Panc1 (cell line): ENCODE measurements at places on chromosomes 5 and 9.

- H3K27ac ChIP-seq = peak overlapping the region; percentile 86
- no peaks in the 10 kb centered on the region for H3K36me3 ChIP-seq
These were observed 757 bp downstream of the TMEM250 start for GRCh38 chr9:136117916-136118319.

GRCh38 chr9:125867751-125868415, 120.7 kb downstream of the PBX3 start:
- H3K36me3 ChIP-seq = no peaks in the 10 kb centered on the region
- H3K4me3 ChIP-seq = no peak overlapping the region
- no peaks in the 10 kb centered on the region for H3K4me1 ChIP-seq
- no peak overlapping the region for H3K27ac ChIP-seq
- no peak for DNase-seq
- no peaks in the 10 kb centered on the region for H3K27me3 ChIP-seq

GRCh38 chr5:40474250-40474649, 205.5 kb upstream of the PTGER4 start:
- no peak for DNase-seq
- H3K27ac ChIP-seq = no peak overlapping the region
- no peak overlapping the region for H3K4me3 ChIP-seq
- no peaks in the 10 kb centered on the region for H3K36me3 ChIP-seq
- H3K27me3 ChIP-seq = no peaks in the 10 kb centered on the region

- peaks cover 38% of the 10 kb centered on the region for H3K36me3 ChIP-seq
- no peaks in the 10 kb centered on the region for H3K27me3 ChIP-seq
- DNase-seq = no peak
- H3K27ac ChIP-seq = peak overlapping the region; percentile 98
- H3K4me3 ChIP-seq = peak overlapping the region; percentile 99
- peaks cover 22% of the 10 kb centered on the region for H3K4me1 ChIP-seq
These were observed 529 bp downstream of the CSNK1A1 start for GRCh38 chr5:149550594-149551226.

- peaks cover 18% of the 10 kb centered on the region for H3K4me1 ChIP-seq
- H3K27ac ChIP-seq = peak within 1 kb of the TSS; percentile 97
- DNase-seq = no peak
- no peaks in the 10 kb centered on the region for H3K27me3 ChIP-seq
These were observed at the start of gene GRK6 for GRCh38 chr5:177426566-177427210. TSS of gene GRK6 (plus strand) at chr5:177426676. CDS start at chr5:177426846, 170 bp downstream.

- no peaks in the 10 kb centered on the region for H3K4me1 ChIP-seq
- no peak overlapping the region for H3K27ac ChIP-seq
- no peak for DNase-seq
- no peaks in the 10 kb centered on the region for H3K27me3 ChIP-seq
- no peaks in the 10 kb centered on the region for H3K36me3 ChIP-seq
These were observed 15.7 kb downstream of the FTMT start for GRCh38 chr5:121867403-121867802.

DNA sequence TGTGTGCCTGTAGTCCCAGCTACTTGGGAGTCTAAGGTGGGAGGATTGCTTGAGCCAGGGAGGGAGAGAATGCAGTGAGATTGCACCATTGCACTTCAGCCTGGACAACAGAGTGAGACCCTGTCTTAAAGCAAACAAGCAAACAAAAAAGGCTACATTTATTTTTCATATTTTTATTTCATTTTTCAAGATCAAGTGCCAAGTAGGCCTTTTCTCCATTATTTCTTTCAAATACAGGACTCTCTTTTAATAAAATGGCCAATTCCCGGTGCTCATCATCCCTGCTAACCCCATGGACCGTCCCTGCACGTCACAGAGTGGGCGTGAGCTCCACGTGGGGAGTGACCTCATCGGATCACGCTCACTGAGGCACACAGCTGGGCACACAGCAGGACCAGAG, 9.3 kb upstream of the GBGT1 start:
- no peaks in the 10 kb centered on the region for H3K36me3 ChIP-seq
- H3K4me3 ChIP-seq = no peak overlapping the region
- peaks cover 9% of the 10 kb centered on the region for H3K4me1 ChIP-seq
- H3K27me3 ChIP-seq = no peaks in the 10 kb centered on the region
- no peak for DNase-seq
- H3K27ac ChIP-seq = no peak overlapping the region

- no peak for DNase-seq
- H3K4me3 ChIP-seq = peak overlapping the region; percentile 64
- peak overlapping the region; percentile 97 for H3K27ac ChIP-seq
- H3K36me3 ChIP-seq = peaks cover 3% of the 10 kb centered on the region
- H3K4me1 ChIP-seq = peaks cover 29% of the 10 kb centered on the region
These were observed 795 bp downstream of the CNOT8 start for GRCh38 chr5:154858972-154859871.

DNA sequence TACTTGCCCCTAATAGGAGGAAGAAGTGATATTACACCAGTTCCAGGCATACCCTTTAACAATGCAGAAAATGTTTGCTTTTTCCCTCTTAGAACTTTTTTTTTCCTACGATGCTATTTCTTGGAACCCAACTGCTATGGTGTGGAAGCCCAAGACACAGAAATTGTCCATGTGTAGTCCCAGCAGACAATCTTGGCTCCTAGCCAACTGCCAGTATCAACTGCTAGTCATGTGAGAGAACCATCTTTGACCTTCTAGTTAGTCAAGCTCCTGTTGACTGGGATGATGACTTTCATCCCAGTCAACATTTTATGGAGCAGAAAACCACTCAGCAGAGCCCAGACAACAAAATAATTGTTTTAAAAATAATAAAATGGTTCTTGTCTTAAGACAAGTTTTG, 532.4 kb downstream of the TLR4 start:
- H3K4me1 ChIP-seq = no peaks in the 10 kb centered on the region
- H3K27me3 ChIP-seq = no peaks in the 10 kb centered on the region
- DNase-seq = no peak
- no peaks in the 10 kb centered on the region for H3K36me3 ChIP-seq

- H3K4me1 ChIP-seq = peaks cover 16% of the 10 kb centered on the region; the same call in 1 of the 2 replicates
- H3K27ac ChIP-seq = peak overlapping the region; percentile 91
These were observed 102.1 kb downstream of the SUSD1 start for GRCh38 chr9:112072721-112073638.

GRCh38 chr5:142692321-142692894, 6.5 kb upstream of the FGF1 start:
- no peak for DNase-seq
- no peaks in the 10 kb centered on the region for H3K36me3 ChIP-seq
- no peaks in the 10 kb centered on the region for H3K27me3 ChIP-seq
- no peak overlapping the region for H3K27ac ChIP-seq
- H3K4me1 ChIP-seq = no peaks in the 10 kb centered on the region
- H3K4me3 ChIP-seq = no peak overlapping the region

DNA sequence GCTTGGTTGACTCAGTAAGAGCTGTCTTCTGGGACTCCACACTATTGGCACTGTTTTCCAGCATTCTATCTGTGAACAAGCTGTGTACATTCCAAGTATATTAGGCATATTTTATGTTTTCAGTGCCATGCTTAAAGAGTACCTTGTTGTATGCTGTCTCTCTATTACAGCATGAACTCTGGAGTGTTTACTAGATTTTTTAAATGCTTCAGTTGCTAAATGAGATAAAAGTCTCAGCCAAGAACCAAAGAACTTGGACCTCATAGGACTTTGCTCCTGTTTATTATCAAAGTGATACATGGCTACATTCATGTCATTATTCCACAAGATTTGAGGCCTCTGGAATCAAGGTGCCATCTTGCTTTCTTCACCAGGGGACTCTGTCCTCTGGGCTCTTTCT, 167.2 kb downstream of the C9orf152 start:
- H3K36me3 ChIP-seq = no peaks in the 10 kb centered on the region
- no peak for DNase-seq
- no peak overlapping the region for H3K4me3 ChIP-seq

DNA sequence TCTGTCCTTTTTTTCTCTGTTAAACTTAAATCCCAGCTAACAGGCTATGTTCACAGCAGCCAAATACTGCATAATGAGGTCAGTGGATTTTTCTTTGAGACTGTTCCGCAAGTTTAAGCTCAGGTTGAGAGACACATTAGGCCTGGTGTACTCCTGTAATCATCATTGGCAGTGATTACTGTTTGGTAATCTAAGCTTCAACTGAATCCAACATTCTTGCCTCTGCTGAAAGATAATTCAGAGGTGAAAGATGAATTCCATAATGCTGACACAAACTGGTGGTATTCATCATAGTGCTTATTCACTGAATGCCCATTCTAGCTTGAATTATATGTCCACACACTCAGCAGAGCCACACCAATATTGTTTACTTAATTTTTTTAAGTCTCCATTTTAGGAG, 108.5 kb downstream of the NFIB start:
- no peak overlapping the region; the same call in 1 of the 2 replicates for H3K27ac ChIP-seq
- H3K27me3 ChIP-seq = no peaks in the 10 kb centered on the region
- peaks cover 6% of the 10 kb centered on the region; the same call in 1 of the 2 replicates for H3K4me1 ChIP-seq
- no peak for DNase-seq

DNA sequence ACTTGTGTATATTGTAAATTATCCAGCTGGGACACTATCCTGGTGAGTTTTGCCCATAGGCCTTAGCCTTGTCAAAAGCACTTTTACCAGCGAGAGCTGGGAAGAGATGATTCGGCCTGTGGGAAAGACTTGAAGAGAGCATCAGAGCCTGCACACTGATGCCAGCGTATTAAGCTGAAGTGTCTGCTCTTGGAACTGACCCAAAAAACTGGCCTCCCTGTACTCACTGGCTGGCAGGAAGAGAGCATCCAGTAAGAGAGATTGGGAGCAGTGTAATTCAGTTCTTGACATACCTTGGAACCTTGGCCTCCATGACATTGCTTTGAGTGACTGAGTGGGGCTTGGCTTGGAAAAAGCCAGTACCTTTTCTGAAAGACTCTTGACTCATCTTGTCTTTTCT, 73.7 kb downstream of the ZNF462 start:
- no peaks in the 10 kb centered on the region for H3K27me3 ChIP-seq
- DNase-seq = no peak
- peaks cover 5% of the 10 kb centered on the region; the same call in 1 of the 2 replicates for H3K36me3 ChIP-seq
- H3K4me3 ChIP-seq = no peak overlapping the region
- no peaks in the 10 kb centered on the region for H3K4me1 ChIP-seq
- H3K27ac ChIP-seq = no peak overlapping the region

GRCh38 chr5:172541773-172542136, 87.4 kb upstream of the SH3PXD2B start:
- H3K4me3 ChIP-seq = no peak overlapping the region
- H3K4me1 ChIP-seq = no peaks in the 10 kb centered on the region
- no peaks in the 10 kb centered on the region for H3K27me3 ChIP-seq
- H3K36me3 ChIP-seq = no peaks in the 10 kb centered on the region
